ENCODE measurements at places on chromosomes 3 and 15.

DNA sequence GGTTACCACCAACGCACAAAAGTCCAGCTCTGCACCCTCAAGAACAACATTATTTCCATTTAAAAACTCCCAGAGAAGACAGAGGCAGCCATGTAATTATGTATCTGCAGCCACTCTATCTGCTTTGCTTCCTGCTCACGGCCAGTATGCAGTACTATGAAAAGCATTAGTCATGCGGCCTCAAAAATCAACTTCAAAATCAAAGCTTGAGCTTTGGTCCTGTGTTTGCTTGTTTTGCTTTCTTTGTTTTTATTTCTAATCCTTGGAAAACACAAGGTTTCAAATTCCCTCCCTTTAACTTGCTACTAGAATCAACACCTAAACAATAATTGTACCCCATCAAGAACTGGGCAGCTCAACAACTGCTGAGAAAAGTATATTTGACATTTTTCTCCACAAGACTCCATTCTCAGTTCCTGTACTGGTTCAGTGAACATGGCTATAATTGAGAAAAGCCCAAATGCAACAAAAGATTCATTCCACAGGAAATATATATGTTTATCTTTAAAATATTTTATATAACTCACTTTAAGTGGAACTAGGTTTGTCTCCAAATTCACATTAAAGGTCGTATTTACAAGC lies 37.6 kb downstream of the GBE1 start:
- DNase-seq: peak; percentile 51

DNA sequence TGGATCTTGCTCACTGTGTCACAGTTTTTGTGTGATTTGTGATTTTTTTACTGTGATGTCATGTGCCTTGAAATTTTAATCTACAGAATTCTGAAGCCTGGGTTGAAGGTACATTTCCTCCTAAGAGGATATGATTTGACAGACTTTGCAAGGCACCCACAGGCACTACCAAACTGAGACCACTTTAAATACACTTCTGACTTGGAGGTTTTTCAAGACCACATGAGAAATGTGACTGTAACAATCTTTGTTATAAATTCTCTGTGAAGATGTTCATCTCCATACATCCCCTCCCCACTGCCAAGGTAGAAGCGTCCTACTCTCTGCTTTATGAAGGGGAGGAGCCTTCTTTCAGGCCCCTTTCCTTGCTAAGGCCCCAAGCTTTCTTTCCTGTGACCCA lies 22.8 kb downstream of the UBXN7 start:
- DNase-seq: no peak

- no peak for DNase-seq
These were observed 87.6 kb downstream of the P2RY1 start for GRCh38 chr3:152922554-152922953.

GRCh38 chr3:52682016-52682415 lies 3.7 kb downstream of the PBRM1 start:
- no peak for DNase-seq

GRCh38 chr15:33955945-33956344 lies 12.4 kb upstream of the CHRM5 start:
- no peak for DNase-seq

DNA sequence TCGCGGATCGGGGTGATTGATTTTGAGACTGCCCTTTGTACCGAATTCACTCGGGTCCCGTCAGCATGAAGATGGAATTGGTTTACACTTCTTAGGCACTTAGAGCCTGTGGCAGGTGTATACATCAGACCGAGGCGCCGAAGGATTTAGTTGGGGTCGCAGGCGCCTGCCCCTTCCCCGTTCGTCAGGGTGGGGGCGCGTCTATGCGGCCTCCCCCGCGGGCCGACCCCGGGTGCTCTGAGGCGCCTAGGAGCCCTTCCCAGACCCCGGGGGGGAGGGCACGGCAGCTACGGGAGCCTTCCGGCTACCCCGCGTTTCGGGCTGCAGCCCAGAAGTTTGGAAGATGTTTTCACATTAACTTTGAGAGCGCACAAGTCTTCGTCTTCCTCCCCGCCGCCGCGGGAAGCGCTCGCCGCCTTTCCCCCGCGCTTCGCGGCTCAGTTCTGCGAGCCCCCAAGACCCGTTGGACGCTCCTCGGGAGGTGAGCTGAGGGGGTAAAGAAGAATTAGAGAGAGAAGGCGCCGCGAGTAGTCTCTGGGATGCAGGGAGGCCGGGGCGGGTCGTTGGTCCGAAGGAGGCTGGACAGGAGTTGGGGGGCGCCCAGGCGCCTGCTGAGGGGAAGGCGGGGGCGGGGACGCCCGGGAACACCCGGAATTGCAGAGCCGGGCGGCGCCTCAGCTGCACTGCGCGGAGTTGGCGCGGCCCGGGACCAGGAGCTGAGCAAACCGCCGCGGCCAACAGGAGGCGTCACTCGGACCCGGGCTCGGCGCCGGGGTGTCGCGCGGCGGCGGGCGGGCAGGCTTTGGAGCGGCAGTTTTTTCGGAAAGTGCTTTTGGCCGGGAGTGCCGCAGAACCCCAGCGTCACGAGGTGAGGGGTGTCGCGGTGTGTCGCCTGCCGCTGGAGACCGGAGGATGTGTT lies 780 bp downstream of the TIPARP start:
- peak; percentile 89 for DNase-seq

Measured in stomach (tissue), 19 donors.